Mammary epithelial cell (primary cell): ENCODE measurements at places on chromosomes 5 and 9. TPM values are rescaled to one million over a fixed set of nuclear protein-coding genes. Genes with fewer than 3 reads are reported as not detected.

GRCh38 chr5:83026930-83027687 is 50.1 kb downstream of the TMEM167A start:
- no peak for DNase-seq

The EIF4E1B gene
- not detected for total RNA-seq

- DNase-seq = no peak
Measured at GRCh38 chr5:80739057-80739456, 84.3 kb upstream of the DHFR start.

- DNase-seq = peak; percentile 10
Measured at GRCh38 chr5:169299191-169299662, 1.7 kb downstream of the SLIT3 start.

DNA sequence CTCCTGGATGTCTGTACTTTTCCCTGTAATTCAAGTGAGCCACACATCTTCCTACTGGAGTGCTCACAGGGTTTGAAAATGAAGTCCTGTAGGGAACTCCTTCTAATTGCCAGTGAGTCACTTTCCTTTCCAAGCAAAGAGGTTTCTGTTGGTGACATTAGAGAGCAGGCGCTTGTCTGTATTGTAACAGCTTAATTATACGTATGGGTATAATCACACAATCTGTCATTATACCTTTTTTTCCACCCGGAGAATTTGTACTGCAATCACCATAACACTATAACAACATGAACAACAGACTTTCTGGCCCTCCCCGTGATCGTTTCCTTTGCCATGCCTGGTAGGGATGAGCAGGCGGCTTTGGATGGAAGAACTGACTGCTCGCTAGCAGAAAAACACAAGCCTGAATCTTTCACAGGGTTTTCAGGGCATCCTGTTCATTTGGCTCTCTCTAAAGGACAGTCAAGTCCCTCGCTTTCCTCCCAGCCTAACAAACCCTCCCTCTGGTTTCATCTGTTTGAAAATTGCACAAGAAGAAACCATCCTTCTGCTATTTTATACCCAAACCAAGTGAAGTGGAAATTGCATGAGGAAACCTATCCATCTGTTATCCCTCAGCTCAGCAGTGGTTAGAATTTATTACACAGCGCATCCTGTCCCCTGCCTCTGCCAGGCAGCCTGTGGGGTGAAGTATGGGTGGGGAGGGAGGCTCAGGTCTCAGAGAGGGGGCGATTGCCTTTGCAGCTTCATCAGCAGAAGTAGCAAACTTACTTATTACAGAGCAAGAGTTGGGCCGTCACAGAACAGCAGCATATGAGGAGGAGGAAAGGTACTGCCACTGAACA is 307.0 kb upstream of the TLE4 start:
- no peak for DNase-seq

GRCh38 chr5:14268738-14269137 is 125.6 kb downstream of the TRIO start:
- no peak for DNase-seq

The IRX1 gene
- total RNA-seq = 200 TPM

GRCh38 chr9:76355886-76356285 is 38.3 kb downstream of the RFK start:
- DNase-seq = no peak

The SLC36A3 gene
- total RNA-seq = not detected

- DNase-seq = no peak
Measured at GRCh38 chr9:85444243-85444642, 297.5 kb downstream of the AGTPBP1 start.

The NKD2 gene
- total RNA-seq = not detected

- no peak for DNase-seq
Measured at GRCh38 chr5:109469896-109470662, 60.3 kb upstream of the PJA2 start.

GRCh38 chr5:127290019-127290945 is at the start of gene MEGF10:
Gene MEGF10 (plus strand): TSS chr5:127290796. CDS start chr5:127331309, 40,513 bp downstream.
- peak; percentile 46 for DNase-seq

GRCh38 chr5:127431977-127432585 is 85.4 kb upstream of the PRRC1 start:
- no peak for DNase-seq

DNA sequence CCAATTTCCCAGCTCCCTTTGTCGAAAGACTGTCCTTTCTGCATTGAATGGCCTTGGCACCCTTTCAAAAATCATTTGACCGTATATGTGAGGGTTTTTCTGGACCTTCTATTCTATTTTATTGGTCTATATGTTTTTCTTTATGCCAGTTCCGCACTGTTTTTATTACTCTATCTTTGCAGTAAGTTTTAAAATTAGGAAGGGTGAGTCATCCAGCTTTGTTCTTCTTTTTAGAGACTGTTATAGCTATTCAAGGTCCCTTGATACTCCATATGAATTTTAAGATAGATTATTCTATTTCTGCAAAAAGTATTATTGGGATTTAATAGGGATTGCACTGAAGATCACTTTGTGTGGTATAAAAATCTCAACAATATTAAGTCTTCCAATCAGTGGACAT is 44.2 kb upstream of the STARD4 start:
- DNase-seq = no peak

The WNT8A gene
- total RNA-seq = not detected in 2 replicates
